ENCODE measurements at places on chromosomes 16 and 17.

DNA sequence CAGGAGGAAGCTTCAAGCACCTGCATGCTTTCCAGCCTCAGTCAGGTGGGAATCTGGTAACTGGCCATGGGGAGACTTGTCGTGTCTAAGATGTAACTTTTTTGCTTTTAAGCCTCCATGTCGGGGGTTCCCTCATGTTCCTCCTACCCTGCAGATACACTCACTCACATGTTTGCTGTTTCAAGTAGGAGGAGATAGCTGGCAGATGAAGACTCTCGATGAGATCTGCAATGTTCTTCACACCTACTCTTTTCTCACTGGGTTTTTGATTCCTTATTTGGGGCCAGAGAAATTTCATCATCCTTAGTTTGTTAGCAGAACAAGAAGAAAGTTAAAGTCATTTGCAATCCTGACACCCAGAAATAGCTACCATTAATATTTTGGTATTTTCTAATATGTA, 24.7 kb downstream of the UTP4 start:
- no peak for DNase-seq

- no peak for DNase-seq
Measured at GRCh38 chr17:3647769-3648555, 11.4 kb downstream of the CTNS start.

- no peak for DNase-seq
Measured at GRCh38 chr16:27226476-27226875, 23.1 kb downstream of the KDM8 start.

- DNase-seq, result peak; percentile 62
Measured at GRCh38 chr16:47142821-47143676, 696 bp downstream of the NETO2 start.

DNA sequence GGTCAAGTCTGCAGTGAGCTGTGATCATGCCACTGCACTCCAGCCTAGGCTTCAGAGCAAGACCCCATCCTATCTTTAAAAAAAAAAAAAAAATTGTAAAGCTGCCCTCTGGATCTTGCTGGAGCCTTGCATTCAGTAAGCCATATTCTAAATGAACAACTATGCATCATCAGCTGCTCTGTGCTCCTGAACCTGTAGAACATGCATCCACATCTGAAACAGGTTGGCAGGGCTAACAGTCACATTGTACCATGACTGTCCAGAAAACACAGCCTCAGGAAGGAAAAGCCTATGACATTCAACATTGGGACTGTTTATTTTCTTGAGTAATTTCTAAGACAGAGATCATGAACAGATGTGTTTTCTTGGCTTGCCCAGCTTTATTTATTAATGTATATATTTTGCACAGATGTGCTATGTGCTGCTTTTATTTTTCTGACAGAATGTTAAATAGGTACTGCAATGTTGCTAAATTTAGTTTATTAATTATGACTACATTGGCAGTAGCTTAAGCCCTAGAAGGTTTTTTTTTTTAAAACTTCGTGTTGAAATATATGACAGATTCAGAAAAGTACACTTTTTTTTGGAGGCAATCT, 19.8 kb downstream of the ACSF2 start:
- DNase-seq, result no peak

DNA sequence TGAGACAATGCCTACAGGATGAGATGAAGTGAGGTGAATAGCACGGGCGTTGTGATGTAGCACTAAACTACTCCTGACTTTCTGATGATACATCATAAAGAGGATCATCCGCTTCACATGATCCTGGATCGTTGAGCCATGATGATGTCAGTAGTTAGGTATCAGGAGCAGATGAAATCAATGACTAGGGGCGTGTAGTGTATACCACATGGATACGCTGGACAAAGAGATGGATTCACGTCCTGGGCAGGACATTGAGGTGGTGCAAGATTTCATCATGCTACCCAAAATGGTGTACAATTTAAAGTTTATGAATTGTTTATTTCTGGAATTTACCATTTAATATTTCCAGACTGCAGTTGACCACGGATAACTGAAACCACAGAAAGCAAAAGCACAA, 156.6 kb downstream of the ANKFN1 start:
- peak; percentile 15 for DNase-seq

GRCh38 chr16:26736084-26736483, 330.6 kb upstream of the C16orf82 start:
- DNase-seq, result no peak

- no peak for DNase-seq
Measured at GRCh38 chr17:43328650-43329049, 70.1 kb upstream of the ARL4D start.

DNA sequence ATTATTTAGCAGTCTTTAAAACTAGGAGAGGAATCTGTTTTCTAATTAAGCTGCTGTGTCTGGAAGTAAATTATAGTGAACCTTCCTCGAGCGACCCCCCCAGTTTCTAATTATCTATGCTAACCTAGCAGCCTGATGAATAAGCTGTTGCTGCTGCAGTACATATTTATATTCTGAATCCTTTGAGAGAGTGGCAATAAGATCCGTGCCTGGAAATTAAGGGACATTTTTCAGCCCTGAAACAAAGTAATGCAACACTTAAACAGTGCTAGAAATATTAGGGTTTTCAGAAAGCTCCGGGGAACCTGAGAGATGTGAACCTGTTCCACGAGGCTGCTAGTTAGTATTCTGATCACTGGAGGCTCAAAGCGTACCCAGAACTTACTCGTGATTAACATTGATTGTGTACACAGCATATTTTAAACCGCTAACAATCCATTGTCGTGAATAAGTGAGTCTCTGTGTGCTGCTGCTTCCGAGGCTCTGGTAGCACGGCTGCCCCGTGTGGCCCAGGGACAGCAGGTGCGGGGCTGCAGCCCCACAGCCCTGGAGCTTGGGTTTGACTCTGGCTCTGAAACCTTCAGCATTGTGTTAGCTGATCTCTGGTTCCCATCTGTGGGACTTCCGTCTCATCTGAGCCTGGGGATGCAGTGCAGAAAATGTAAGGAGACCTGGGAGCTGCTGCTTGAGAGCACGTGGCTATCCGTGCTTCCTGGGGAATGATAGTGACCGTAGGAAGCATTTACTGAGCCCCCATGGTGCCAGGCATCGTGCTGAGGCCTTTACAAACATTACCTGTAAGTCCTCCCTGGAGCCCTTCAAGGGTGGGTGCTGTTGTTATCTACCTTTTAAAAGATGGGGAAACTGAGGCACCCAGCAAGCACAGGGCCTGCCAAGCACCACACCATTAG, 190.9 kb upstream of the CHMP6 start:
- no peak for DNase-seq

DNA sequence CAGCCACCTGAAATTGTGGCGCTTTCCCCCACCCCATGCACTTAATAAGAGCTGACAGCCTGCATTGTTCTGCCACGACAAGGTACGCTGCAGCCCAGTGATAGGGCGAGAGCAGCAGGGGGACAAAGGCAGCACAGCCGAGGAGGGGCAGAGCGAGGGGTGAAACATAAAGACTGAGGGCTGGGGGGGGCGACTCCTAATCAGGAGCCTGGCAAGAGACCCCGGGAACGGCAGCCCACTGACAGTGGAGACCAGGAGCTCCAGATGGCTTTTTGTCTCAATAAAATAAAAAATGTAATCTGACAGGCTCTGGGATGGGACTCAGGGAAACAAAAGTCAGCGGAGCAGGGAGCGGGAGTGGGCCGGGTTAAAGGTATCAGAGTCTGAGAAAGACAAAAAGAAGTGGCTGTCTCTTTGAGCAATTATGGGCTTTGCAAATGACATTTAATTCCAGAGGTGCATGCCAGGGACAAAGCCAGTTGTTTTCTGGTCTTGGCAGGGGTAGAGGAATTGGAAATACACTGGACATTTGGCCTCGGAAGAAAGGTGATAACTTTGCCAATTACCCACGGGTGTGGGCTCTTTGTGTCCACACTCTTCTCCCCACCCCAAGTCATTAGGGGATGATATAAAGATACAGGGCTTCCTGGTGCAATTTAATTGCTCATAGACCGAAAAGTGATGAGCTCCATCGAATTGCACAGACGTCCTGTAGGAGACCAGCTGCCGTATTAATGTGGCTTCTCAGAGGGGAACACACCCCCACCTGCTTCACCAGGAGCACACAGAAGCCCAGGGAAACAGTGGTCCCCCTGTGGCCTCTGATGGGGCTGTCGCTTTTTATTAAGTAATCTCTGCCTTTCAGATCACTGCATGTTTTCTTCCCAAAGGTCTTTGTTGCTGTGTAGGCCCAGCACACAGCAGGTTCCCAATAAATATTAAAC, 17.6 kb upstream of the CCDC182 start:
- DNase-seq, result no peak

GRCh38 chr17:732067-732901, at the start of gene TLCD3A:
TSS of gene TLCD3A (plus strand) at chr17:732596. CDS start at chr17:732648, 52 bp downstream.
- no peak for DNase-seq

DNA sequence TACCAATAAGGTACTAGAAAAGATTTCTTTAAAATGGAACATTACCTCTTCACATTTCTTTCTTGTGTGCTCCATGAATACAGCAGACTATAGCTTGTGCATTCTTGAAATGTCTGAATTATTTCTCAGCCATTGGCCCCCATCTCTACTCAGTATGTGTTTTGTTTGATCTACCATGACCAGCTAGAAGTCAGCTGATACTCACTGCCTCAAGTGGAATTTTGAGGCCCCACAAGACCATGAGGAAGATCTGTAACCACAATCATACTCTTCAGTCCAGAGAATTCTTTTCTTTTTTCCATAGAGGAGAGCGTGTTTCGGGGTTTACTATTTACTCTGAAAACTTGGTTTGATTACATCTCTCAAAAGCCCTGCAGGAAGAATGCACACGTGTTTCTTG, 319.1 kb downstream of the TOX3 start:
- no peak for DNase-seq

- DNase-seq, result no peak
Measured at GRCh38 chr17:59699786-59700185, 7.4 kb downstream of the PTRH2 start.
